ENCODE measurements at places on chromosomes 16 and 17. TPM values are rescaled to one million over a fixed set of nuclear protein-coding genes. Genes with fewer than 3 reads are reported as not detected.
A peak's percentile ranks its signal among the peaks of the same experiment; 100 is the strongest.

DNA sequence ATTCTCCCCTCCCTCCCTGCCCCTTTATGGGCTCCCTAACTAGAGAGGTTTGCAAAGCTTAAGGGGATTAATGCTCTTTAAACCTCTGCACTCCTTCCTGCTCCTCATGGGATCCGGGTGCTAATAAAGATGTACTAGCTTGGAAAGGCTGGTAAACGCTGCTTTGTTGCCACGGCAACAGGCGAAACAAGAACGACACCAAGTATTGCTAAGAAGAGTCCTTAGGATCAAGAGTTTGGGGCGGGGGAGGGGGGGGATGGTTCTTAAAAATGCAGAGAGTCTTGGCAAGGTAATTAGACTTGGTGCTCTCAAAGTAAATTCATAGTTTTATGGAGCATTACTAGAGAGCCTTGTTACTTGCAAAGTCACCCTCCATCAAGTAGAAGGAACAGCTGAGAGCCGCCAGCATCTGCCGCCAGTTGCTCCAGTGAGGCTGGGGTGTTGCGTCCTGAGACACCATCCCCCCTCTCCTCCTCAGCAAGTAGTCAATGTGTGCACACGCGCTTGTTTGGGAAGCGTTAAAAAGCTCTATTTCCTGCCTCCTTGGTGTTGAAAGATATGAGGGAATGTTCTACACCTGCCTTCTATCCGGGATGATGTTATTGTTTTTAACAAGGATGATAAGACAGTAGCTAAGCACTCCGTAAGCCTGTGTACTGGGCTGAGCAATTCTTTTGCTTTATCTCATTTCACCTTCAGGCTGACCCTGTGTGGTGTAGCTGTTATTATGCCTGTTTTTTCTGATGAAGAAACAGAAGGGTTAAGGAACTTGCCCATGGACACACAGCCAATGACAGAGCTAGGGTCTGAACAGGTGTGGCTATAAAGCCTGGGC, 190.9 kb downstream of the CCDC182 start:
- DNase-seq: no peak
- no peaks in the 10 kb centered on the region for H3K27me3 ChIP-seq

DNA sequence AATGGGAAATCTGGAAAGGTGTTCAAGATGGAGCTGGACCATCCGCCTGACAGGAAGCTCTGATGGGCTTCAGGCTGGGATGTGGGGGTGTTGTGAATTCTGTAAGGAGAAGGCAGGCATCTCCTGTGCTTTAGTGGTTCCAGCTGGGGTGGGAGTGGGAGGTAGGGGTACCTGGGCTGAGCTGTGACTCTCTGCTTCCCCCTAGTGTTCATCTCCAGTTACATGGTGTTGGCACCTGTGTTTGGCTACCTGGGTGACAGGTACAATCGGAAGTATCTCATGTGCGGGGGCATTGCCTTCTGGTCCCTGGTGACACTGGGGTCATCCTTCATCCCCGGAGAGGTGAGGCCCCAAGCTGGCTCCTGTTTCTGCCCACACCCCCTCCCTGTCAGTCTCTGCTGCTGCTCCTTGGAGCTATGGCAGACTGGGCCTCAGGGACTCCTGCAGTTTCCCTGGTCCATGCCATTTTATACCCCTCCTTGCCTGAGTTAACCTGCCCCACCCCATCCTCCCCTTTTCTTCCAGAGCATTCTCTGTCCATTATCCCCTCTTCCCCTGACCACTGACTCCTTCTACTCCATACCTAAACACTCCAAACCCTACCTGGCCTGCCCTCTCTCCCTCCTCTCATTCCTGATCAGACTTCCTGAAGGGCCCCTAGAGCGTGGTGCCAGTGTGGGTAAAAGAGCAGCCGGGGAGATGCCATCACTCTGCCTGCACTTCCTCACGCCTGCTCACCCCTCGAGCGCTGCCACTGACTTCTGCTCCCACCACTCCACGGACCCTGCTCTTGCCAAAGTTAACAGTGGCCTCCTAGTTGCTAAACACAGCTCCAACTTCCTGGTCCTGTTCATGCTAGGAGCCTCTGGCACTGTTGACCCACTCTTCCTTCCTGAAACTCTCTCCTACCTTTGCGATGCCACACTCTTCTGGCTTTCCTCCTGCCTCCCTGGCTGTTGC, 3.4 kb downstream of the SPNS1 start:
- H3K4me3 ChIP-seq: no peak overlapping the region
- H3K27me3 ChIP-seq: no peaks in the 10 kb centered on the region
- H3K27ac ChIP-seq: no peak overlapping the region
- no peak for DNase-seq
- peaks cover 56% of the 10 kb centered on the region for H3K36me3 ChIP-seq
- peaks cover 10% of the 10 kb centered on the region for H3K4me1 ChIP-seq

DNA sequence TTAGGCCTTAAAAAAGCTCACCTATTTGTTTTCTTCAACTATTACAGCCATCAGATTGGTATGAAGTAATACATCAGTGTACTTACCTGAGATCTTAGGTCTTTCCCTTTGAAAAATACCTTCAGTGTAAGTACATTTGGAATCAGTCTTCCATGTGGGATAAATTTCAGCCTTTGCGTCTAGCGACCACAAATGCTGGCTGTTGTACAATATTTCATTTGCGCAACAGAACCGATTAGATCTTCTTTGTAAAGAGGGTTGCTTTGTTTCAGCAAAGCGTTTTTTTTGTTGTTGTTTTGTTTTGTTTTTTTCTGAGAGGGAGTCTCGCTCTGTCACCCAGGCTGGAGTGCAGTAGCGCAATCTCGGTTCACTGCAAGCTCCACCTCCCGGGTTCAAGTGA, 394.0 kb downstream of the CPPED1 start:
- H3K4me3 ChIP-seq: no peak overlapping the region
- no peak overlapping the region for H3K27ac ChIP-seq
- H3K27me3 ChIP-seq: no peaks in the 10 kb centered on the region

DNA sequence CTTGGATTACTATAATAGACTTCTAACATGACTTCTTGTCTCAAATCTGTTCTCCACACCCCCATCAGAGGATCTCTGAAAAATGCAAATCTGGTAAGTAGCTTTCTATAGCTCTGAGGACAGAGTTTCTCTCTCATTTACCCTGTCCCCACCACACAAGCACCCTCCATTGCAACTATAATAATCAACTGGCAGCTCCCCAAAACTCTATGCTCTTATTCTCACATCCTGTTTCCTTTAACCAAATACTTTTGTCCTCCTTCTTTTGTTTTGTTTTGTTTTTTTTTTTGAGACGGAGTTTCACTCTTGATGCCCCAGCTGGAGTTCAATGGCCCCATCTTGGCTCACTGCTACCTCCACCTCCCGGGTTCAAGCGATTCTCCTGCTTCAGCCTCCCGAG, 73.4 kb downstream of the HELZ start:
- H3K36me3 ChIP-seq: peaks cover 35% of the 10 kb centered on the region
- peaks cover 2% of the 10 kb centered on the region for H3K4me1 ChIP-seq
- no peak overlapping the region for H3K27ac ChIP-seq
- DNase-seq: no peak
- H3K27me3 ChIP-seq: no peaks in the 10 kb centered on the region

DNA sequence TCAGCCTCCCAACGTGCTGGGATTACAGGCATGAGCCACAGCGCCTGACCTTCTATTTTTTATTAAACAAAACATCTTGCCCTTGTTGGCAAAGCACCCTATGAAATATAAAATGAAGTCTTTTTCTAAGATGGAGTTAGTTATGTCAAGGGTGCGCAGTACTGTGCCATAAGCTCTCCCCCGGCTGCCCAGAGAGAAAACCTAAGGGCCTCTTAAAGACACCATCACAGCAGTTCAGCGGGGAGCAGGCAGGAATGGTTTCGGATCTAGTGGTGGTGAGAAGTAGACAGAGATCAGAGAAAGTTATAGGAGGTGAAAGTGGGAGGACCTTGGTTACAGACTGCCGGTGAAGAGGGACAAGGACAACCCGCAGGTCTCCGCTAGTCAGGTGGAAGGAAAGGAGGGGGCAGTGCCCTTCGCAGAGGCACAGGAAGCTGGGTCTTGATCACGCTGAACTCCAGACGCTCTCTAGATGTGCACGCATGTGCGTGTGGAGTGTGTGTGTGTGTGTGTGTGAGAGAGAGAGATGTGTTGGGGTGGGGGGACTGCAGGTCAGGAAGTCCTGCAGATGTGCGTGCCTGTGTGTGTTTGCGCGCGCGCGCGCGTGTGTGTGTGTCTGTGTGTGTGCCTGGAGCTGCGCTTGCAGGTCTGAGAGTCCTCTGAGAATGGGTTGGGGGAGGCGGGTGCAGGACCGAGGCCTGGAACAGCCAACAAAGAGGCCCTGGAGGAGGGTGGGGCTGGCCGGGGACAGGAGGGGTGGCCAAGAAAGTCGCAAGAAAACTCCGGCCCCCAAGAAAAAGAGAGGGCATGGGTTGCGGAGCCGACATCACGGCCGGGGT, 748 bp upstream of the CMTM3 start:
- peak; percentile 78 for DNase-seq
- no peaks in the 10 kb centered on the region for H3K27me3 ChIP-seq
- peaks cover 48% of the 10 kb centered on the region for H3K4me1 ChIP-seq
- H3K36me3 ChIP-seq: peaks cover 1% of the 10 kb centered on the region
- peak overlapping the region; percentile 86 for H3K27ac ChIP-seq
- peak overlapping the region; percentile 65 for H3K4me3 ChIP-seq

- H3K4me3 ChIP-seq: no peak overlapping the region
- H3K27me3 ChIP-seq: no peaks in the 10 kb centered on the region
- H3K4me1 ChIP-seq: no peaks in the 10 kb centered on the region
- DNase-seq: peak; percentile 75
- H3K36me3 ChIP-seq: no peaks in the 10 kb centered on the region
These were observed 228.5 kb upstream of the PMFBP1 start for GRCh38 chr16:72400257-72401083.

DNA sequence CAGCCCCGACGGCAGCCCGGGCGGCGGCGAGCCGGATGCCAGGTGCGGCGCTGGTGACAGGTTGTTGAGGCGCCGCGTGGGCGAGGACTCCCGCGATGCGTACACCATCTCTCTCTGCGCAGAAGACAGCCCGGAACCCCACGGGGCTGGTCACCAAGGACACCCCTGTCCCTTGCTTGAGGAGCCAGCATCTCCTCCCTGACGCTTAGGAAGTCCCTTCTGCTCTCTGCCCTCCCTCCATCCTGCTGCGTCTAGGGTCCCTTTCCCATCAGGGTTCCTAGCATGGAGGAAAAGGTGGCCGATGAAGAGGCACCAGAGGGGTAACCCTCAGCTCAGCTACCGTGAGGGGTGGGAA, 43.6 kb downstream of the SRCIN1 start:
- no peak overlapping the region for H3K27ac ChIP-seq
- H3K4me1 ChIP-seq: peaks cover 28% of the 10 kb centered on the region
- no peak overlapping the region for H3K4me3 ChIP-seq
- DNase-seq: no peak

DNA sequence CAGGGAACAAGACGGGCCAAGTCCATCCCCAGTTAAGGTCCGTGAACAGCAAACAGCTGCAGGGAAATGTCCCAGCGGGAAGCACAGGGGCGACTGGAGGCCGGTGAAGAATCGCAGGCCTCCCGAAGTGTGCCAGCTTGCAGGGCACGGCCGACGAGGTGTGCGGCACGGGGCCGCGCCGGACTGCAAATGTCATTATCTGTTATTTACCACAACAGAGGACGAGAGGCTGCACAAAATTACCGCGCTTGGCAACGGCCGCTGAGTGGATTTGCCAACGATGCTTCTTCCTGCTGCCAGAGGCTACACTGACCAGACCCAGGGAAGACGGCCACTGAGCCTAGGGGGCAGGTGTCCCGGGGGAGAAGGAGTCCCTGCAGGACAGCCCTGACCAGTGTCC, 53.1 kb downstream of the RPH3AL start:
- peaks cover 5% of the 10 kb centered on the region for H3K27me3 ChIP-seq
- H3K36me3 ChIP-seq: no peaks in the 10 kb centered on the region
- no peak for DNase-seq
- no peaks in the 10 kb centered on the region for H3K4me1 ChIP-seq

DNA sequence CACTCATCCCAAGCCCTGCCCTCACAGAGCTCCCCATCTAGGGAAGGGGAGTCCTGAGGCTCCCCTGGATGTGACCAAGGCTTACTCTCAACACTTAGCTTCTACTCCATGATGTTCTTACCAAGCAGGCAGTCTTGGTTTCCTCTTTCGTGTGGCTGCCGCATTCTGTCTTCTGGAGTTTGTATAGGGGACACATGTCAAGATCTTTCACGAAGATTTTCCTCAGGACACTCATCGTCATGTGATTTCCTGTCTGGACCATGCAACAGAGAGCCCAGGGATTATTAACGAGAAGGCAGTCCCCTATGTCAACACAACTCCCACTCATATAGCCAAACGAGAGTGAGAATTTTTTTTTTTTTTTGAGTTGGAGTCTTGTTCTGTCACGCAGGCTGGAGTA, 10.4 kb downstream of the PRSS54 start:
- peaks cover 31% of the 10 kb centered on the region for H3K4me1 ChIP-seq
- H3K27me3 ChIP-seq: no peaks in the 10 kb centered on the region
- H3K36me3 ChIP-seq: no peaks in the 10 kb centered on the region
- peak overlapping the region; percentile 89 for H3K27ac ChIP-seq

DNA sequence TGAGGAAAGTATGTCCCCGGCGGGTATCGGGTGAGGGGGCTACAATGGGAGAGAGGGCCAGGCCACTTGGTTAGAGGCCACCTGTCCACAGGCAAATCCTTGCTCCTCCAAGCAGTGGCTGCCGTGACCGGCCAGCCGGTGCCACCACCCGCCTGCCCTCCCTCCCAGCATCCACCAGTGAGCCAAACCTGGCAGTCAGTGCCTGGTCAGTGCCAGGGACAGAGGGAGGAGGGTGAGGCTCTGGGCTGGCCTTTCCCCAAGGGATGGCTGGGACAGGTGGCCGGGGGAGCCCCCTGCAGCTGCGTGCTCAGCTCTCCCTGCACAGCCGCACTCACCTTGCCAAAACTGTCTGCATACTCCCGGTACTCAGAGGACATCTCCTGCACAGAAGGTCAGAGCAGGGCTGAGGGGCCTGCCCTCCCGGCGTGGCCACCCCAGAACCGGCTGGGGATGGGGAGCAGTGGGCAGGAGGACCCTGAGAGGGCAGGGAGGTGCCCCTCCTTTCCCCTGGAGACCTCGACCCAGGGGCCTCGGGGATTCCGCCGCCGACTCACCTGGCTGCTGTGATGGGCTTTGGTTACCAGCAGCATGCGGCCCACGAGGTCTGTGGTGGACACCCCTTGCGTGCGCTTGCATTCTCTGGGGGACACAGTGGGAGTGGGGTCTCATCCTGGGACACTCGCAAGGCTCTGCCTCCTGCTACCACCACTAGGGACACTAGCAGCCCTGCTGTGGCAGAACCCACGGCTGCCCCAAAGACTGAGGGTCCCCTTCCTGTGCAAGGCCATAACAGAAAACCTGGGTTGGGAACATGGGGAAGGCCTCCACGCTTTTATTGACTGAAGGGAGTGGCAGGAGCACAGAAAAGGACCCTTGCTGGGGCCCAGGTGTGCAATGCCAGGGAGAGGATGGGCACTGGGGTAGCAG, 3.7 kb downstream of the PCYT2 start:
- peaks cover 19% of the 10 kb centered on the region for H3K4me1 ChIP-seq
- H3K4me3 ChIP-seq: no peak overlapping the region
- H3K27me3 ChIP-seq: peaks cover 11% of the 10 kb centered on the region
- H3K27ac ChIP-seq: no peak overlapping the region

RAD51C gene
- 48.1 TPM for total RNA-seq

TBC1D3D gene
- not detected for total RNA-seq

TNK1 gene
- total RNA-seq: 1.8 TPM
